ENCODE measurements at places on chromosomes 12 and 14.

DNA sequence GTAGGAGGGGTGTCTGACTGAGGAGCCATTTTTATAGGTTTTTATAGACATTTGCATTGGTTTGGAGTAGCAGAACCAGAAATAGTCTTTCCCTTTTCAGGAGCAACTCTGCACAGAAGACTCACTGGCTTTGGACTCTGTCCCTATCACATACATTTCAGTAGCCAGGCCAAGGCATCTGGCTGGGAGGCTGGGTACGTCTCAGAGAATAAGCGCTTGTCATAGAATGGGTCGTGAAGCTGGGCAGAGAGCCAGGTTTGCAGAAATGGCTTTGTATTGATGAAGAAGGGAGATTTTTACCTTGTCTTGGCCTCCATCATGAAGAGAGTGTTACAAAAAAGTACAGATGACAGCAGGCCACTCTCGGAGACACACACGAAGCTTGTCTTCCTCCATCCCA lies 98.6 kb downstream of the CACNA1C start:
- no peak for DNase-seq

DNA sequence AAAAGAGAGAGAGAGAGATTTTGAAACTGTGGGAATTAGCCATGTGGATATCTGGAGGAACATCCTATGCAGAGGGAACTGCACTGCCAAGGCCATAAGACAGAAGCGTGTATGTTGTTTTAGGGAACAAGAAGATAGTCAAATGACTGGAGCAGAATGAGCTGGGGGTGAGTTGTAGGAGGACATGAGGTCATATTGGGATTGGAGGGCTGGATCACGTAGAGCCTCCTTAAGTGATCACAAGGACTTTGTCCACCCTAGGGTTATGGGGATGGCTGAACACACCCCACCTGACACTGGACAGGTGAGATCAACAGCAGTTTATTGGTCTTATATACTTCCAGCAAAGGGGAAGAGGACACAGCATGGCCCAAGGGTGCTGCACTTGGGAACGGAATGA lies 8.2 kb upstream of the CGRRF1 start:
- DNase-seq = no peak

DNA sequence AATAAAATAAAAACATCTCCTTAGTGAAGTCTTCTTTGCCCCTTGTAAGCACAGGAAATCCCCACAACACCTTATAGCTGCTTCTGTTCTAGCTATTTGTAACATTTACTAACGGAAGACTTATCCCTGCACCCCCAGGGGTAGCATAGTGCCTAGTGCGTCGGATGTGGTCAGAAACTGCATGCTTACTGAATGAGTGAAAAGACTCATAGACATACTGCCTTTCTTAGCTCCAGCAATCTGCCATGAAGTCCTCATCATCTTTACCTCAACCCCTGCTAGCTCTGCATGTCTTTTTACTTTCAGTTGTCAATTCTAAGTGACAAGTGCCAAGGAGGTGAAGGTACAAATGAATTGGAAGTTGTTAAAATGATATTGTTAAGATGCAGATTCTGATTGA lies 12.9 kb downstream of the RIOX1 start:
- no peak for DNase-seq

DNA sequence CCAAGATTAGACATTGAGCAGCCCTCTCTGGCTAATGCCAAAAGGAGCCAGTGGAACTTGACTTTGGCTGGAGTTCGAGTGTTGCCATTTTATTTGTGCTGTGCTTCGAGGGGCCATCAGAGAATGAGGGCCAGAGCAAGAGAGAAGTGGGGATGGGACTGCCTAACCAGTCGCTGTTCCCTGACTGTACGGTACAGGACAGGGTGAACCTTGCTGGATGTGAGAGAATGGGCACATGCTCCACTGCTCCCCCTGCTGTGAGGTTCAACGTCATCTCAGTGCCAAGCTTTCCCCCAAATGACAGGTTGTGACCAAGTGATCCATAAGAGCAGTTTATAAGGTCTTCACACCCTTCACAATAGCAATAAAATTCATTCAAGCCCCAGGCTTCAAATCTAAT lies 55.1 kb upstream of the BCL11B start:
- no peak for DNase-seq

DNA sequence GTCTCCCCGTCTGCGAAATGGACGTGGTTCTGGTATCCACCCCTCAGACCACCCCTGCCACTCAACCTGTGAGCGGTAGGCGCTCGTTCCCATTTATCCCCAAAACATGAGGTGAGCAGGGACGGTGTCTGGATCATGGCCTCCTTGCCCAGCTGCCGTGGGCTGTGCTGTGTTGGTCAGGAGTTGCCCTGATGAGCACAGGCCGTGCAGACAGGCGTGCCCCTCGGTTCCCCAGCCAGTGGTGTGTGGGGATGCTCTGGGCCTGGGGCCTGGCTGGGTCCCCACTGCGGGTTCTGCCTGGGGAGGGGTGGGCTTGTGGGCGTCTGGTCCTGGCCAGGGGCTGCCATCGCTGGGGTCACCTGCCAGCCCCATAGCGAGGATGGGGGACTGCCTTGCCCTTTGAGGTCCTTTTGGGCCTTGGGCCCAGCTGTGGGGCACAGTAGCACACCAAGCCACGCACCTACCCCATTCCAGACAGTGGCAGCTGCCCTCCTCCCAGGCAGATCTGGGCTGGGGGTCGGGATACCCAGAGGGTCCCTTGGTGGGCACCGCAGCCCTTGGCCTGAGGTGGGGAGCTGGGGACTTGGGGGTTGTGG lies 11.3 kb upstream of the PUS1 start:
- DNase-seq = no peak

DNA sequence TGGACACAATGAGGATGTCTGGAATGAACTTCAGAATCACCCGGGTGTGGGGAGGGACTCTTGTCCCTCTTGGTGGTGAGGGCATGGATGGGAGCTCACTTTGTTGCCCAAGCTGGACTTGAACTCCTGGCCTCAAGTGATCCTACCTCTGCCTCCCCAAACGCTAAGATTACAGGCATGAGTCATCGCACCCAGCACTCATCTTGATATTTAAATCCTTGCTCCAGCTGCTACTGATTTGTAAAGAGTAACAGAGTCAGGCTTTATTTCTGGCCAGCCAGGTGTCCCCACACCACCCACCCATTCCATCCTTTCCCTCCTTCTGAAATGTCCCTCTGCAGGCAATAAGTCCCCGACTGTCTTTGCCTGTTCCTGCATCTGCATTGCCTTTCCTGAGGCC lies 4.9 kb downstream of the DDX54 start:
- no peak for DNase-seq

DNA sequence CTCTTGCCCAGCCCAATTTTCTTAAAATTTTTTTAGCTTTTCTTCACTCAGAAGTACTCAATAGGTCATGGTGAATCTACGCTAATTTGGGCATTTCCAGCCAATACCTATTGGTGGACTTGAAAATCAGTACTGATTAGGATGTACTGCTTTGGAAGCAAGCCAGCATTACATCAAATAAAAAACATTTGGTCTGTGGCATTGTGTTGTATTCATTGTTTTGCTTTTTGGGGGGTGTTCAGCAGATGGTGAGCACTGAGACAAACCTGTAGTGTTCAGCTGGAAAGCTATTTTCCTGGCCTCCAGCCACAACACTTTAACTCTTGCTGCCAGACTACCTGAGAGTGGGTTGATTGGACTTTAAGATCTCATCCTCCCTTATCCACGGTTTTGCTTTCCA lies 4.0 kb downstream of the MAPKAPK5 start:
- DNase-seq = no peak

GRCh38 chr12:55060470-55060869 lies 40.7 kb downstream of the NEUROD4 start:
- DNase-seq = no peak

DNA sequence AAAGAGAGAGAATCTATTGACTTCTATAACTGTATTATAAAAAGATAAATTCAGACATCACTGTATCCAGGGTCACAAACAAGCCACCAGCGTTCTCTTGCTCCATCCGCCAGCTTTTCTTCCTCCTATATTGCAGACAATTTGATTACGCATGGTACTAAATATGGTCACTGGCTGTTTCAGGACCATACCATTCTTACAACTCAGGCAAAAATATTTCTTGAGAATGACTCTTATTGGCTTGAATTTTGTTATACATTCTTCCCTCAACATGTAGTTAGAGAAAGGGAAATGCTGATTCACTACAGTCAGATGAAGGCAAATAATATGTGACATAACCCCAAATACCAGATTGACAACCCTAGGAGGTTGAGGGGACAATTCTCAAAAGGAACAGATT lies 101.3 kb downstream of the SLC6A15 start:
- DNase-seq = no peak

- DNase-seq = no peak
Measured at GRCh38 chr12:69046920-69047319, 113.9 kb upstream of the CPM start.

GRCh38 chr12:54016051-54016450 lies 7.3 kb downstream of the HOXC8 start:
- no peak for DNase-seq

DNA sequence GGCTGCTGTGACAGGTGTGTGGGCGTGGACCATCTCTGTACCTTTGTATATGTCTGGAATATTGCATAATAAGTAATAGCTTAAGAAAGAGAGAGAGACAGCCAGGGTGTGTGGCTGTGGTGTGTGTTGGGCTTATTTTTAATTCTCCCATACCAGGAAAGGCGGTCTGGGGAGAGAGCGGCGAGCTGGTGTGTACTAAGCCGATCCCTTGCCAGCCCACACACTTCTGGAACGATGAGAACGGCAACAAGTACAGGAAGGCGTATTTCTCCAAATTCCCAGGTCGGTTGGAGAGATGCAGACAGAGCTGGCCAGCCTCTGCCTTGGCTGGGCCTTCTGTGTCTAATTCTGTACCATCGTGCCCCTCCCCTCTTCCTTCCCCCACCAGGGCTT lies 63.9 kb downstream of the AACS start:
- no peak for DNase-seq

DNA sequence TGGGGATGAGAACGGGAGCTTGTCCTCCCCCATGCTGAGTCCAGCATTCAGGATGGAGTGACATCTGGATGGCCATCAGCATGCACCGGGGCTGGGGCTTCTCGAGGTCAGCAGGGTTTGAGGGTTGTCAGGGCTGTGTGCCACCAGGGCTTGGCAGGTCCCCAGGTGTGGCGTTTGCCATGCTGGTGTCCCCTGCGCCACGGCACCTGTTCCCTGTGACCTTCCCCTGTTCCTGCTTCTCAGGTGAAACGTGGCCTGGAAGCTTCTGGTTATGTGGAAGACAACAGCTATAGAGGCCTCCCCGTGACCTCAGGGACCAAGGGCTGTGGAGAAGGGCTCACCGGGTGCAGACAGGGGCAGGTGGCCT lies 152.4 kb downstream of the KIF26A start:
- no peak for DNase-seq

DNA sequence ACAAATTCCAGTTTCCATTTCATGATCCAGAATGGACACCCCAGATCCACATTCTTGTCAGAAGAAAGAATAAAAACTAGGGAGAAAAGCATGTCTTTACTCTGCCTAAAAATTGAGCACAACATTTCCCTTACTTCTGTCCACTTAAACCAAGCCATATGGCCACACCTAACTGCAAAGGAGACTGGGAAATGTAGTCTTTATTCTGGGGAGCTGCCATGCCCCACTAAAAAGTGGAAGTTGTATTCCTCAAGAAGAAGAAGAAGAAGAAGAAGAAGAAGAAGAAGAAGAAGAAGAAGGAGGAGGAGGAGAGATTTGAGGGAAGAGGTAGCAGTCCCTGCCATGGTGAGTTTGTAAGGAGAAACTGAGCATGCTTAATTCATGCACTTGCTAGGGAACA lies 84.5 kb downstream of the GPR65 start:
- no peak for DNase-seq

DNA sequence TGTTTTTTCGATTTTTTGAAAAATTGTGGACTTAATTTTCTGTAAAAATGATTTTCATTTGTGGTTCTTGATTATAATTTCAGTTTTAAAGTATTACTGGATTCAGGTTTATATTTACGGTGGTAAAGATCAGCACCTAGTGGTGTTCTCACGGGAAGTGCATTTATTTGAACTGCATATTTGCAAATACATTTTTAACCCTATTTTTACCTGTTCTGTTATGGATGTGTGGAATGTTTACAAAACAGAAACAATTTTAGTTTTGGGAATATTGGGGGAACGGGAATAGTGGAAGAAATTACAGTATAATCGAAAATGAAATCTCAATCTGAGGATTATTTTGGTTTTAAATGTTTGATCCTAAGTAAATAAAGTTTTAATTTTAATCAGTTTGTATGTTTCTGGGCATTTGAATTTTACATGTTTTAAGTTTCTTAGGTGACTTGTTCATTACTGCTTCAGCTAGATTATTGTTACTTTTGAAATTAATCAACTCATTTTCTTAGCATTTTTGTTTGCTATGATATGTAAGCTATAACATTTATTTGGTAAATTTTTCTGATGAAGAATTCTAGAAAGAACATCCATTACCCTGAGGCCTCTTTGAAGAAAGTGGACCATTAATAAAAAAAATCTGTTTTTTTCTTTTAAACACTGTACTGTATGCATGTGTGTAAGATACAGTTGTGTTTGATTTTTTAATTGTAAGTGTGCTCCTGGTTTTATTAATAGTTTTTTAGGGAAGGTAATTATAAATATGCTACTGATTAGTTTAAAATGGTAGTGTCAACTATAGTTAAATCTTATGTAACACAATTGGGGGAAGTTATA lies 942 bp downstream of the ATF7IP start:
- DNase-seq = no peak

Measured in CD4-positive, alpha-beta T cell treated with Interleukin-17A for 4 hours (primary cell).